Endodermal cell (in vitro differentiated cells): ENCODE measurements at places on chromosomes 7 and 10. TPM values are rescaled to one million over a fixed set of nuclear protein-coding genes. Genes with fewer than 3 reads are reported as not detected.

DNA sequence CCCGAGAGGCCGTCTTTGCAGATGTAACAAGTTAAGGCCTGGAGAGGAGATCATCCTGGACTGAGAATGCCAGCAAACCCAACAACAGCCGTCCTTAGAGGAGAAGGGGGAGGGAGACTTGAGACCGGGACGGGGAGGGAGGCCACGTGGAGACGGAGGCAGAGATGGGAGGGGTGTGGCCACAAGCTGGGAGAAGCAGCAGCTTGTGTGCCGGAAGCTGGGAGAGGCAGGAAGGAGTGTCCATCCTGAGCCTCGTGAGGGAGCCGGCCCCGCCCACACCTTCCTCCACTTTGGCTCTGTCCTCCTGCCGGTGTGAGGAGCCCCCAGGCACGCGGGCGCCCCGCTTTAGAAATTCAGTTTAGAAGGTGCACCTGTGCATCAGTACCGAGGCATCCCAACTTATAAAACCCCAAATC, 95.7 kb downstream of the DNAJB6 start:
- no peaks in the 10 kb centered on the region for H3K36me3 ChIP-seq
- no peak overlapping the region for H3K27ac ChIP-seq
- H3K4me1 ChIP-seq, result no peaks in the 10 kb centered on the region
- no peak overlapping the region for H3K4me3 ChIP-seq

DNA sequence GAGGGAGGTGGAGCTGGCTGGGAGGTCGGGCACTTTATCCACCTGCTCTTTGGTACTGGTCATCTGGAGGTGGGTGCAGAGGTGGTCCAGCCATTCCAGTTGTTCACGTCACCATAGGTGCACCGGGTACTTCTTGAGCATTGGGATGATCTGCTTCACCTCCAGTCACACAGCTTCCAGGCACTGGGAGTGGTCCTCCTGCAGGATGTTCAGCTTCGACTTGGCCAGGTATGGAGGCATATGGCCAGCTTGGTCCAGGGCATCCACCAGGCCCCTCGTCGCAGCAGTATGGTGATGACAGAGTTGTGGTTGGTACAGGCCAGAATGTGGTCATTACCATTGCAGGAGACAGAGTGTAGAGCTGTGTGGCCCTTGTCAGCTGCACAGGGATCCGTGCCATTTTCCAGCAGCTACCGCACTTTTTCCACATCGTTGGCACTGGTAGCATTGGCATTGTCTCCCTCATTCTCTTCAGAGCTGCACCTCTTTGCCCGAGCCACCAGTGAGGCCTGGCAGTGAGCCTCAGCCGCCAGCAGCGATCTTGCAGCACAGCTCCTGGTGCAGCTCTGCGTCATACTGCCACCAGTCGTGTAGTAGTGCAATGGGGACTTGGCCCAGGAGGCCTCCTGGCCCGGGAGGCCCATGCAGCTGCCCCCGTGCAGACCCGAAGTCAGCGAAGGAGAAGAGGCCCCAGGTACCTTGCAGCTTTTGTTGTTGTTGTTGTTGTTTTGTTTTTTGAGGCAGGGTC, 150.9 kb downstream of the ZNF22 start:
- no peaks in the 10 kb centered on the region for H3K4me1 ChIP-seq
- H3K36me3 ChIP-seq, result no peaks in the 10 kb centered on the region

DNA sequence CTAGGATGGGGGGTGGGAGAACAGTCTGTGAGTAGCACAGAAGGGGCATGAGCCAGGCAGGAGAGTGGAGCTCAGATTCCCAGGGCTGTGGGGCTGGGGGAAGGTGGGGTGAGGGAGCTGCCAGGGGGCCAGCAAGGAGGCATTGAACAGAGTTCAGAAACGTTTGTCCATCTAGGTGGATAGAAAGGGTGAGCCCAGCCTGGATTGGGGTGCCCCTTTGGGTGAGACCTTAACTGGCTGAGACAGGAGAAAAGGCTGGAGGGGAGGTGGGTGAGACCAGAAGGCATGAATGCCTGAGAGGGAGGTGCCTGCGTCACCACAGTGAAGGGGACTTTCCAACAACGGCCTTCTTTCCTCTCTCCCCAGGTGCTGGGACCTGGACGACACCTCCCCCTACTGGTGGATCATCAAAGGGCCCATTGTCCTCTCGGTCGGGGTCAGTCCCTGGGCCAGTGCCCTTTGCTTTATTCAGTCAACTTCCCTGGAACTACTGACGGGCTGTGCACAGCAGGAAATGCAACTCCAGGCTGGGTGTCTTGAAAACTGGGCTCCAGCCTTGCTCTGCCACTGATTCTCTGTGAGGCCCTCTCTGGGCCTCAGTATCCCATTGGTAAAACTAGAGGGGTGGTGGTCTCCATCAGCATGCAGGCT, 11.0 kb downstream of the GHRHR start:
- no peaks in the 10 kb centered on the region for H3K36me3 ChIP-seq
- no peak overlapping the region for H3K27ac ChIP-seq
- DNase-seq, result peak; percentile 95
- H3K4me3 ChIP-seq, result no peak overlapping the region
- H3K27me3 ChIP-seq, result peaks cover 14% of the 10 kb centered on the region

DNA sequence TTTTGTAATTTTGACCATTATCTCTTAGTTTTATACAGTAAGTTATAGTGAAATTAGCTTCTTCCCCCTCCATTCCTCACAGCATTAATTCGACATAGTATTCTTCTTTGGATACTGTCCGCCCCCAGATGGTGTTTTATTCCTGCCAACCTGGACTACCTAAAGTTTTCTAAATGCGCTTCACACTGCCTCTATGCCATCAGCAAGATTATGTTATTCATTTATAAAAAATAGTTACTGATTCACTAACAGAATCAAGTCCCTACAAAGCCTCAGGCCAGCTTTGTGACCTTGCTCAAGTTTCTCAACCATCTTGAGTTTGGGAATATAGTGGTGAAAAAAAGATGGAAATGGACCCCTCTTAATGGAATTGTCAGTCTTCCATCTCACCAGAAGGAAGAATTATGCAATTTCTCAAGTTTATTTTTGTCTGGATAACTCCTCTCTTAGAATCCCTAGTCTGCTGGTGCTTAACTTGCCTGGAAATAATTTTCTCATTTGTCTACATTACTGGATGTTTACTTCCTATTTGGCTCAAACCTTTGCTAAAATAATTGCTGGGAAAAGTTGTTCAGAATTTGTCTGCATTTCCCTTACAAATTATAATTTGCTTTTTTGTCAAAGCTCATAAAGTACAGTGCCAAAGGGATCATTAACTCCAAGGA, 16.7 kb upstream of the FGL2 start:
- no peak for DNase-seq
- H3K27me3 ChIP-seq, result no peaks in the 10 kb centered on the region
- no peak overlapping the region for H3K27ac ChIP-seq
- H3K4me3 ChIP-seq, result no peak overlapping the region

DNA sequence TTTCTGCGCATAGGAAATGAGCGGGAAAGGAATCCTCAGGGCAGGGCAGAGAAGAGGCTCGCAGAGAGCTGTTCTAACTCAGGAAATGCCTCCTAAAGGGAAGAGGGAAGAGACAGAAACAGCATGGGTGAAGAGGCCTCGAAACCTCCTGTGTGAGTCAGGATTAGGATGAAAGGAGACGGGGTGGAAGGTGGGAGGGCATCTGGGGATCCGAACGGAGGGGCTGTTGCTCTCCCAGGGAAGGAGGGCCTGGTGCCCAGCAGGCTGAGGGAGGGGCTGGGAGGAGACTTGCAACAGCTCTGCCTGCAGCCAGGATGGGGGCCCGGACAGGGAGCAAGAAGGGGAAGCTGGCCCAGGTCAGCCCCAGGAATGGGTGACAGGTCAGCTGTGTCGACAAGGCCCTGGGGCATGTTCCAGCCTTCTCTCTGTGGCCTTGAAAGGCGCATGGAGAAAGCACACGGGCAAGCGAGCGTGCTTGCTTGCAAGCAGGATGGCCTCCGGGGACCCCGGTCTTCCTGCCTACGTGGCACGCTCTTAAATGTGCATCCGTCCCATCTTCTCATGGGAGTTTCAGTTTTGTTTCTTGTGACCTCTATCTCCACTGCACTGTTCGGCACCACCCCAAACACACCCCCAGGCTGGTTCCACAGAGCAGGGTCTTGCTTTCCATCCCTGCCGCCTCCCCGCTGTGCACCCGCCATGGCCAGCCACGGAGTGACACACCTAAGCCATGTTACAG, 63.5 kb downstream of the HIPK2 start:
- no peak overlapping the region for H3K4me3 ChIP-seq
- no peaks in the 10 kb centered on the region for H3K27me3 ChIP-seq
- peaks cover 65% of the 10 kb centered on the region for H3K36me3 ChIP-seq
- peak; percentile 68 for DNase-seq

GRCh38 chr10:62779487-62780248, 24.9 kb upstream of the ADO start:
- H3K27ac ChIP-seq, result no peak overlapping the region
- no peak overlapping the region for H3K4me3 ChIP-seq
- no peaks in the 10 kb centered on the region for H3K36me3 ChIP-seq
- no peaks in the 10 kb centered on the region for H3K4me1 ChIP-seq

The KLF14 gene
- total RNA-seq, result not detected in 3 replicates
